Left ventricle myocardium superior (tissue), 1 donor: ENCODE measurements at places on chromosomes 13 and 19. TPM values are rescaled to one million over a fixed set of nuclear protein-coding genes. Genes with fewer than 3 reads are reported as not detected.

The PBX4 gene
- total RNA-seq, result 0.42 TPM

The KLC3 gene
- total RNA-seq, result not detected

The ONECUT3 gene
- total RNA-seq, result not detected

The PEG3 gene
- 7.5 TPM for total RNA-seq

The CYP2F1 gene
- total RNA-seq, result not detected

The ZNF581 gene
- 9.4 TPM for total RNA-seq

The SLITRK6 gene
- total RNA-seq, result 1.9 TPM

GRCh38 chr13:68888832-68889231 lies 1218.8 kb upstream of the ATXN8OS start:
- no peak for DNase-seq

GRCh38 chr19:10962863-10963262 lies 2.0 kb downstream of the SMARCA4 start:
- DNase-seq, result no peak

GRCh38 chr13:106919638-106920037 lies 351.7 kb upstream of the ARGLU1 start:
- peak; percentile 62 for DNase-seq

GRCh38 chr13:83508771-83509301 lies 373.4 kb downstream of the SLITRK1 start:
- no peak for DNase-seq

GRCh38 chr19:46574533-46574932 lies 26.6 kb upstream of the CALM3 start:
- DNase-seq, result no peak

GRCh38 chr13:92259046-92259445 lies 860.6 kb downstream of the GPC5 start:
- DNase-seq, result no peak

DNA sequence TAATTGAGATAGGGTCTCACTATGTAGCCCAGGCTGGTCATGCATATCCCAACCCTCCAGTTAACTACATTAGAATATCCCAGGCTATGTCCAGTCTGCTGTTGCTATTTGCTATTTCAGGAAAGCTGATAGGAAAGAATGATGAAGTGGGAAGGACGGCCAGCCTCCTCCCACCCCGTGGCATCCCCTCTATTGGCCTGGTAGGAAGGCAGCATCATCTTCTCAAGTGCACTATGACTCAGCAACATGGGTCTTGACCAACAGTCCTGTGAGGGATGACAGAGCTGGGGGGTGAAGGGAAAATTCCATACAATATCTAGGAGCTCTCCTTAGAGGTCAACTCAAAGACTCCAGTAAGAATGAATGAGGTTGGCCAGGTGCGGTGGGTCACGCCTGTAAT lies 48.0 kb upstream of the ABCC4 start:
- DNase-seq, result no peak

- DNase-seq, result no peak
These were observed 87.7 kb downstream of the DOCK9 start for GRCh38 chr13:98890186-98890585.

DNA sequence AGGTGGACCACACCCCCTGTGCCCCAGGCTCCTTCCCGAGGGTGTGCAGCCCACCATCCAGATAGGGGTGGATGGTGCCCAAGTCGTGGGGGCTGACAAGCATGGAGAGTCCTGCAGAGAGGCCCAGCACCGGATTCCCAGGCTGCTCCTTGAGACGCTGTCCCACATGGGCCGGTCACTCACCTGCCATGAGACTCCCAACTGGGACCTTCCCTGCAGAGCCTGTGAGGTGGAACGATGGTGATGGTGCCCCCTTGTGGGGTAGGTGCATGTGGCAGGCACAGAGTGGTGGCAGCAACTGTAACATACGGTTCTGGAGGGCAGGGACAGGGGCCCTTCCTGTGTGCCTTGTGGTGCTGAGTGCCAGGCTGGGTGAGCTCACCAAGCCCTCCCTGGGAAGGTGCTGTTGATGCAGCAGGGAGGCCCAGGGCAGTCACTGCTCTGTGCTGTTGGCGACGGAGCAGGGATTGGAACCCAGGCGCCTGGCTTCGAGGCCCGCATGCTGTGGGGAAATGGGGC lies 33.1 kb downstream of the PPP1R37 start:
- DNase-seq, result peak; percentile 58

GRCh38 chr19:49442771-49443365 lies 1.5 kb upstream of the SLC17A7 start:
- peak; percentile 96 for DNase-seq
